ENCODE measurements at places on chromosomes 7 and 10.

- no peak for DNase-seq
These were observed 375.9 kb downstream of the DNAJB6 start for GRCh38 chr7:157712666-157713235.

DNA sequence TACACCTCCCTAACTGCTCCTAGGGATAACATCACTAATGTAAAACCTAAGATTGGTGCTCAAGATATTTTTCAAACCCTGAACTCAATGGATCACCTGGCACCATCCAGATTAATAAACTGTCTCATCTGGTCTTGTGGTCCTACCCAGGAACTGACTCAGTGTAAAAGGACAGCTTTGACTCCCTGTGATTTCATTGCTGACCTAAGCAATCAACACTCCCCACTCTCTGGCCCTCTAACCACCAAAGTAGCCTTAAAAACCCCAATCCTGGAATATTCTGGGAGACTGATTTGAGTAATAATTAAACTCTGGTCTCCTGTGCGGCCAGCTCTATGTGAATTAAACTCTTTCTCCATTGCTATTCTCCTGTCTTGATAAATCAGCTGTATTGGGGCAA is 6.2 kb upstream of the USP54 start:
- DNase-seq, result no peak

DNA sequence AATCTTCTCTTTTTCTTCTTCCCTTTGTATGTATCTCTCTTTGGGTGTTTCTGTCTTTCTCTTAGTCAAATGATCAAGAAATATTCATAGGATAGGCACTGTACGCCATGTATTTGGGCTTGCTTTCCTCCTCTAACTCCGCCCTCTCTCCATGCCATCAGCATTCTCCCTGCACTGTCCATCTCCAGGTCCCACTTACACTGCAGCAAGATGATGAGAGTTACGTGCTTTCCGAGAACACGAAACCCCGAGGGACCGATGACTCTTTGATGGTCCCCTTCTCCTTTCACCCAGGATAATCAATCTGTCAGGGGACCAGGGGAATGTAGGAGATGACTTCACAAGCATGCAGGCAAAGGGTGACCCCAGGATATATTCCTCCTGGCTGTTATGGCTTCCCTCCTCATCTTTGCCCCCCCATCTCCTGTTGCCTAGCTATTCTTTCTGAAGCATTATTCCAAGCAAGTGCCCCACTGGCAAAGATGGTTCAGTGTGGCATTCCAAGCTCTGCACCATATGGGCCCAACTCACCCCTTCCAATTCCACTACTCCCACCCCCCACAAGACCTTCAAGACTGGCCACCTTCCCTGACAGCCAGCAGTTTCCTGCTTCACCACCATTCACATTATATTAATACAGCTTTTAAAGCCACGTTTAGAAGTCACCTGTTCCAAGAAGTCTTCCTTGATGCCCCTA is 40.0 kb downstream of the HIF1AN start:
- no peak for DNase-seq

DNA sequence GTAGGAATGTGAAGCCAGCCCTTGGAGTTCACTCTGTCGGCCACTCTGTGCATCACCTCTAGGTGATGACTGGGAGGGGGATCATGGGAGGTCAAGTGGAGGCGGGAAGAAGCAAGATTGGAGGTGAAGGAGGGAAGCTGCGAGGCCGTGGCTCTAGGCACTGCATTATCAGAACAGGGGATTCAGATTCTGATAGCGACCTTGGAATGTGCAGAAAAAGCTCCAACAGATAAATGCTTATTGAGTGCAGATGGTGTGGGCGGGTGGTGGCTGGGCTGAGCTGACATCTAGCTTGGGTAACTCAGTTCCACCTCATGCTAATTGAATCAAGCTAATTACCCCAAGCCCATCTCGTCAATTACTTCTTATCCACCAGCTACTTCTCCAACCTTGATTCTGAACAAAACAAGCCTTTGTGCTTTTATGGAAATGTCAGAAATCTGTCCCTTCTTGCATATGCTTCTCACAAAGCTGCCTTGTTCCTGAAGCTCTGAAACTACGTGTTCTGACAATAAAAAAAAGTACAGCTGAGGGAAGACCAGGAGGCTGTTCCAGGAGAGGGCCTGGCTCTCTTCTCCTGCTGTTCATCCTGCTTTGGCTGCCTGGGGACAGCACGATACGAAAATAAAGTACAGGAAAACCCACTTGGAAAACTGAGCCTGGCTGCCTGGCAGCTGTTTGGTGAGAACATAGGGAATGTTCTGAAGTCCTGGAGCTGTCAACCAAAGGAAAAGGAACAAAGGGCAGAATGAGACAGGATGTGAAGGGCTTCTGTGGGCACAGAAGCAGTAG is 27.5 kb downstream of the STRA8 start:
- no peak for DNase-seq

GRCh38 chr7:80763704-80764103 is 125.3 kb downstream of the CD36 start:
- DNase-seq, result no peak

DNA sequence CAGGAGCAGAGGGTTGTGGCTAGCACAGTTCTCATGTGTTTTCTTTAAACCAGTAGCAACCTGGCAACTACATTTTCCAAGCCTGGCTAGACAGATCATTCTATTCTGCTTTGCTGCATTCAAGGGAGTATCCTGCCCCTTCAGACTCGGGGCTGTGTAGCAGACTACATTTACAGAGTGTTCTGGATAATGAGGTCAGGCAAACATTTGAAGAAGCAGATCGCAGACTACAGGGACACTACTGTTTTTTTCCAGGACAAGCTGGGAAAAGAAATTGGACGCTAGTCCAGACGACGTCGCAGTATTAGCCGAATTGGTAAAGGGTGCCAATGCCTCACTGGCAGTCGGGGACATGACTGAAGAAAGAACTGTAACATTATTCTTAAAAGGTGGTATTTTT is 61.0 kb upstream of the PAPSS2 start:
- DNase-seq, result no peak

DNA sequence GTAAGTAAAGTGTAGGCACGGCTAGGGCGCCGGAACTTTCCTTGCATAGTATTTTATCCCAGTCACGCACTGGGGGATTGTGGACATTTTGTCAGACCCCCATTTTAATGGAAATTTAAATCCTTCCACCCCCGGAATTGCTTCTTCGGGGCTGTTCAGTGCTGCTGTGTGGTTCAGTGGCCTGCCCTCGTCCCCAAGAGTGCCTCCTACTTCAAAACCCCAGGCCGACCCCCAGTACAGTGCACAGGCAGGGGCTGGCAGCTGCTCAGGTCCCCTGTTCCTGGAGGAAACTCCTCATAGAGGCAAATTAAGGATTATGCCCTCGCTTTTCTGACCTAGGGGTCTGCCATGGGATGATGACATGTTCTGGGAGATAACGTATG is 94.5 kb downstream of the PTPRE start:
- DNase-seq, result no peak

DNA sequence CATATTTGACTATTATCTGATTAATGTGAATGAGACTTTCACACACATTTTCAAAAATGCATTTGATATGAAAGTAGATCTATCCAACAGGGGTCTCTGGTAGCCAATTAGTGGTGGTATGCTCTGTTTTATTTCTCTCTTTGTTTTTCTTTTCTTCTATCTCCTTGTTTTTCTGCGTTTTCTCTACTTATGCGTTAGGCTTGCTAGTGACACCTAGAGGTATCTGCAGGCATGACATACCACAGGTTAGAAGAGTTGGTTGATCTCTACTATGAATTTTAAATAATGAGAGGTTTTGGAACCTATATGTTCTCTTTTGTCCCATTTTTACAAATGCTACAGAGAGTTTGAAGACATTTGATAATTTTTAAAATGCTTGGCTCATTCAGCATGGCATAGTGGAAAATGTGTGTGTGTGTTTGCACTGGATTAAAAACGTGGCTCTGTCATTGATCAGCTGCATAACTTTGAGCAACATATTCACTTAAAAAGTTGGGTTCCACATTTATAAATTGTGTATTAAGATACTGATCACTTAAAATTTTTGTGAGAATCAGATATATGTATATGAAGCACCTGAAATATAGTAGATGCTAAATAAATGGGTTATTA is 28.1 kb upstream of the PLXDC2 start:
- DNase-seq, result peak; percentile 39

DNA sequence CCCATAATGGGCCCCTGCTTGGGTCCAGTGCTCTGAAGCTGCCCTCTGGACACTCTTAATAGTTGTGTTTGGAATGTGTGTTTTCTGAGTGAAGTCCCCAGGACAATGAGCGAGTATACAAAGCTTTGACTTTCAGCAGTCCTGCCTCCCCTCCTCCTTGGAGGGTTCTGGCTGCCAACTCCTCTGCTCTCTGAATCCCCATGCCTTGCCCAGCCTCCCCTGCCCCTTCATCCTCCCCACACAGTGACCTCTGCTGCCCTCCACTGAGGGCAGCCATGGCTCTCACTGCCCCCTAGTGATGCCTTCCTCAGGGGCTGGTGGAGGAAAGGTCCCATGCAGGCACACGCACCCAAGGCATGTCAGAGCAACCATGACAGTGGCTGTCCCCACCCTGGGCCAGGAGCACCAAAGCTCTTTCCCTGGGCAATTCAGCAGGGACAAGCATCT is 40.9 kb downstream of the FRMPD2 start:
- DNase-seq, result no peak

GRCh38 chr10:80660736-80661135 is 123.0 kb downstream of the SH2D4B start:
- no peak for DNase-seq

DNA sequence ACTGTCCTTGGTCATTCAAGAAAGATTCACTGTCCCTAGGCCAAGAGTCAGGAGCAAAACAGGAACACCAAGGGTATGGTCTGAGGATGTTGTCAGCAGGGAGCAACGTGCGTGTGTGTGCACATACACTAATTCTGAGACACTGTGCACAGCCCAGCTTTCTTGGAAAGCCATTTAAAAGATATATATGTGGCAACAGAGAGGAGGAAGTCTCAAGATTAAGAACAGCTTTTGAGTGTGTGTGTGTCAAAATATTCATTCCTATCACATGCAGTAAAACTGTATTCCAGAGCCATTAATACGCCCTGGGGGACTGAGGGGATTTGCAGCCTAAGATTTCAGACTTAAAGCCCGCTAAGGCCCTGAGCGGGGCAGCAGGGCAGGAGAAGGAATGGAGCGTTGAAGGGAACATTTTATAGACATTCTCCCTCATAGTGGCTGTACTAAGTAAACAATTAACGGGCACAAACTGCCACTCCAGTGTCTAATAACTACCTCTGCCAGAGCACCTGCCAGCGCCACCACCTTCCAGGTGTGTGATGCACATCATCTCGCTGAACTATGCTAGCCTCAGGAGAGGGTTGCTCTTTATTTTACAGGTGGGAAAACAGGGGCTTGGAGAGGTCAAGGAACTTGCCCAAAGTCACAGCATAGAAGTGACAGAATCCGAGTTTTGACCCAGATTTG is 2.0 kb downstream of the NOD1 start:
- no peak for DNase-seq

GRCh38 chr7:157273208-157274093 is 63.4 kb upstream of the DNAJB6 start:
- DNase-seq, result no peak

DNA sequence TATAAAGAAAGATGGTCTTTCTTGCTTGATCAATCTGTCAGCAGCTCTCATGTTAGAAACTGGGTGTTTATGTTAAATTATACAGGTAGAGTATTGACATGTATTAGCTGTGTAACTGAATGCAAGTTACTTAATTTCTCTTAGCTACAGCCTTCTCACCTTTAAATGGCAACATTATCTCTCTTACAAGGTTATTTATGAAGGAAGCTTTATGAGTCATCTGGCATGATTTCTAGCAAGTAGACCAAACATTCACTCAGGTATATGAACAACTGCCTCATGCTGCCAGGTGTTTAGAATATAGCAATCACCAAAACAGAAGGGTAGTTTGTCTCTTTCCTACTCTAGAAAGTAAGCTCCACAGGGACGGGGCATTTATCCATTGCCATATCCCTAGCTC is 8.5 kb downstream of the ARL4A start:
- DNase-seq, result no peak

- DNase-seq, result no peak
These were observed 42.4 kb downstream of the MRPS33 start for GRCh38 chr7:140972344-140972743.

GRCh38 chr7:6273380-6273837 is 985 bp upstream of the CYTH3 start:
- DNase-seq, result no peak

DNA sequence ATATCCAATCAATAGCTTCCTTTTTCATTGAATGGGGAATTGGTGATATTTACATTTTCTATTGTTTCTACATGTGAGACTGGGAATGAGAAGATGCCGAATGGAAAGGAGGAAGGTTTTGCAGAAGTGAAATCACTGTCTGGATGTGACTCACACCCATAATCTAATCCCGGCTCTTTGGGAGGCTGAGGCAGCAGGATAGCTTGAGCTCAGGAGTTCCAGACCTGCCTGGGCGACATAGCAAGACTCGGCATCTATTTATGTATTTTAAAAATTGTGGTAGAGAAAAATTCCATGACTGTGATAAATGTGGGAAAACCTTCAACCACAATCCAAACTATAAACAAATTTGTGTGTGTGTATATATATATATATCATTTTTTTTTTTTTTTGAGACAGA is 10.9 kb upstream of the FIS1 start:
- DNase-seq, result no peak

DNA sequence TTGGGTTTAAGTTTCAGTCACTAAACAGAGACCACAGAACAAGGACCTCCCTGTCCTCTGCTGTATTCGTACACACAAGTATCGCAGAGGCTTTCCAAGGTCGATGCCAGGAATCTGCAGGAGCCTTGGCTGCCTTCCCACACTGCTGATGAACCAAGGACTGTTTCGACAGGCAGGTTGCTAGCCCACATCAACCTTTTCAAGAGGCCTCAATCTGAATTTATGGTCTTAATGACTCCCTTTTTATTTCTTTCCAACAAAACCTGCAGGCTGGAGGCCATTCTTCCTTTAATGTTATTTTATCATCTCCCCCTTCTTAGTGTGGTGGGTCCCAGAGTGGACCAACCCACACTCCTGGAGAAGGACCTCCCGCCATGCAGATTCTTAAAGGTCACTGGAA is 45.6 kb downstream of the JCAD start:
- DNase-seq, result peak; percentile 58

- DNase-seq, result no peak
These were observed 68.1 kb downstream of the LHPP start for GRCh38 chr10:124529661-124530214.

- no peak for DNase-seq
These were observed 41.3 kb upstream of the GGCT start for GRCh38 chr7:30545791-30546555.

- no peak for DNase-seq
These were observed 469 bp downstream of the MSS51 start for GRCh38 chr10:73432646-73433537.

DNA sequence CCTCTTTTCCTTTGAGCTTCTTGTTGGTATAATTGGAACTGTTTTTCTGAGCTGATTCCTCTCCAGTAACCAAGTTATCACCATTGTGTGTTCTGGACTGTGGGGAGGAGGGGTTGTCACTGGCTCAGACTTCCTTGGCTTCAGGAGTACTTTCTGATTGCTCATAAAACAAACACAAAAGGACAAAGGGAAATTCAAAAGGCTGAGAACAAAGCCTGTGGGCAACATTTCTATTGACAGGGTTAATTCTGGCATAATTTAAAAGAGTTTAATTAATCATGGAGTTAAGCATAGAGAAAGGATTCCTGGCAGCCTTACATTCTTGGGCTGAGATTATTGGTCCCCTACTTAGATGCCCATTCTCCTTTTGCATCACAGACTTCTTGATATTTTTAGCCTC is 222.9 kb upstream of the KMT2E start:
- no peak for DNase-seq

Measured in NCI-H446 treated with DMSO at 0.1 percent for 48 hours (cell line).